ENCODE measurements at places on chromosomes 3 and 15.

DNA sequence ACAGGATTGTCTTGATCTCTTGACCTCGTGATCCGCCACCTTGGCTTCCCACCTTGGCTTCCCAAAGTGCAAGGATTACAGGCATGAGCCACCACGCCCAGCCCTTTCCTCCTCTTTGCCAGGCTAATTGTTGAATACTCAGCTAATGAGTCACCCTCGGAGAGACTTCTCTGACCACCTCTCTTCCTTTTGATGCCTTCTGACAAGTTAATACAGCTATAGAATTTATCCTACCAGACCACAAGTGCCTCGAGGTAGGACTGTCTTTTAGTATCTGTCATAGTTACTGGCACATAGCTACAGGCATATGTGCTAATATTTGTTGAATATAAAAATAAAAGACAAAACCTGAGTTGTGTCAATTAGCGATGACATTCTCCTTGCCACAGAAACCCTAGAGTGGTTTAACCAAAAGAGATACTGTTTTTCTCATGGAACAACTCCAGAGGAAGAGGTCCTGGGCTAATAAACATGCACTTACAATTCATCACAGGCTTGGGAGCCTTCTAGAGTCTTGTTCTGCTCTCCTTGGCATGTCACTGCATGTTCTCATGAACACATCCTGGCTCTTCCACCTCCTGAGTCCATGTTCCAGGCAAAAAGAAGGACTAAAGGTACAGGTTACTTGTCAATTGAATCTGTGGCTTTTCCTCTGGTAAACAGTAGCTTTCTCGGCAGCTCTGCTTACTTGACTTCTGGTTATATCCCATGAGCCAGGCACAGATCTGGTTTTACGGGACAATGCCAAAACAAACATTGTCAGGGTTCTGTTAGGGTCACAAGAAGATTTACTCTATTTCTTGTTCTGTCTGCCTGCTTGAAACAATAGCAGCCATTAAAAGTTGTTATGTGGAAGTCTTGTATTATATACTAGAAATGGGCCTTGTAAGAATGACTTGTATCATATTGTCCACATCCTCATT, 332.3 kb downstream of the THSD4 start:
- no peak for DNase-seq

GRCh38 chr3:18284716-18285115, 140.4 kb downstream of the SATB1 start:
- DNase-seq, result no peak

DNA sequence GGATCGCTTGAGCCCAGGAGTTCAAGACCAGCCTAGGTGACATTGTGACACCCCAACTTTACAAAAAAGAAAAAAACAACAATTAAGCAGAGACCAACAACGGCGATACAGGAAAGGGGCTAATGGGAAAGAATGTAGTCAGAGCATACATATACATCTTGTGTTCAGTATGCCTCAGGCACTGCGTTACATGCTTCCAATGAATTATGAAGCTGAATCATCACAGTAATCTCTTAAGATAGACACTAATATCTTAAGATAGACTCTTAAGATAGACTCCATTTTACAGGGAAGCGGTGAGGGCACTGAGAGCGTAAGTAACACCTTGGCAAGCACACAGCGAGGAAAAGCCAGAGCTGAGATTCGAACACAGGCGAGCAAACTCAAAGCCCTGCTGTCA, 6.1 kb upstream of the LDHAL6B start:
- no peak for DNase-seq

DNA sequence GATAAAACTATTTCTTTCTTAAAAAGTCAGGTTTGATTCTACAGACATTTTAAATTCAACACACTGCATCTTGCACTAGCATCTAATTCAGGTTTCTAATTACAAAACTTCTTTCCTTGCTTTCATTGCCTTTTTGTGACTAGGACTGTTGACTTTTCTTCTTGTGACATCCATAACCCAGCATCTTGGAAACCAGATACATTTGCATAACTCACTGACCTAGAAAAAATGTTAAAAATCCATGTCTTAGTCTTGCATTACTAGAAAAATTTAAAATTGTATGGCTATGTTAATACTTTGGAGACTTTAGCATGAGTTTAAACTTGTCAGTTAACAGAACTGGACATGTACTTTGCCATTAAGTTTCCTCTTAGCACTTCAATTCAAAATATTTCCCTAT, 72.7 kb downstream of the DTWD1 start:
- DNase-seq, result no peak

DNA sequence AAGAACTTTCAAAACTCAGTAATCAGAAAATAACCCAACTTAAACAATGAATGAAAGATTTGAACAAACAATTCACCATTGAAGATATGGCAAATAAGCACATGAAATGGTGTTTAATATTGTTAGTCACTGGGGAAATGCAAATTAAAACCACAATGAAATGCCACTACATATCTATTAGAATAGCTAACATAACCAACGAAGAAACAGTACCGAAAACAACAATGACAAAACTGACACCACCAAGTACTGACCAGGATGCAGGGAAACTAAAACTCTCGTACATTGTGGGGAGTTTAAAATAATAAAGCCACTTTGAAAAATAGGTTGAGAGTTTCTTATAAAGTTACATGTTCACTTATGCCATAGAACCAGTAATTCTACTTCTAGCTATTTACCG, 69.1 kb downstream of the KBTBD8 start:
- no peak for DNase-seq

GRCh38 chr15:83115831-83116565, 8.6 kb downstream of the TM6SF1 start:
- DNase-seq, result no peak

- no peak for DNase-seq
Measured at GRCh38 chr3:176755977-176756376, 441.3 kb downstream of the TBL1XR1 start.

- DNase-seq, result no peak
Measured at GRCh38 chr3:117358717-117359314, 649.2 kb downstream of the TUSC7 start.

- no peak for DNase-seq
Measured at GRCh38 chr3:146052791-146053310, 108.1 kb downstream of the PLOD2 start.

DNA sequence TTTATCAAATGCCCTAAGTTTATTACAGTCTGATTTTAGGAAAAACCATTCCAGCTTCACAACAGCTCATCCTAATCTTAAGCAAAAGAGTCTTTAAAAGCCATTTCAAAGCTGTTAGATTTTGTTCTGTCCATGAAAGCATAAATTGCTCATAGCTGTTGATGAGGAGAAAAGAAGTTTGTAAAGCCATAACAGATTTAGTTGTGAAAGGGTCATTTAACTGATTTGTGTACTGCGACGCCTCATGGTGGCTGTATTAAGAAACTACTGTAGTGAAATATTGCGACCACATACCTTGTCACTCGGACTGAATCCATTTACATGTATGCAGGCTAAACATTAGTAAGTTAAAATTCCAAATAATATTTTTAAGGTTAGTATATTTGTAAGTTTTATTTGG, 20.9 kb downstream of the BBX start:
- no peak for DNase-seq

DNA sequence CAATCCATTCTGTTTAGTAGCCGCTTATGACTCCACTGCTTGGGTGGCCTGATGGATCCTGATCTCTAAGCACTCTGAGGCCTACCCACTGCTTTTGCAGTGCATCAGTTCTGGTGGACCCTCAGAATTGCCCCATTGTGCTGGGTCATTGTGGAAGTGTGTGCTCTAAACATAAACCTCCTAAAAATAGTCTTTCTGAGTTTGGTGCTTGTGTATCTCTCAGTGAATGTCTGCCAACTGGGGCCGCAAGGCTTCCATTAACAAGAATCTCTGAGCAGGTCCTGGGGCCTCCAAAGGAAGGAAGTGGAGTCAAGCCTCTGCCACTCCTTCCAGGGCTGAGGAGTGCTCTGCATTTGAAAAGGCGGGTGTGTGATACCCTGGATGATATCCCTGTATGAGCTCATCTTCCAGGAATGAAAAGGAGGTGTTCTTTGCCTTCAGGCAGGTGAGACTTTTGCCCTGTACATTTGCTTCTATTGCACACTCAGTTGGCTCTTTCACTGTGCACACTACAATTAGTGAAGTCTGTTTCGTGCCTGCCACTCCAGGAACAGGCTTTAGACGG, 80.0 kb upstream of the CACNA2D3 start:
- DNase-seq, result no peak

DNA sequence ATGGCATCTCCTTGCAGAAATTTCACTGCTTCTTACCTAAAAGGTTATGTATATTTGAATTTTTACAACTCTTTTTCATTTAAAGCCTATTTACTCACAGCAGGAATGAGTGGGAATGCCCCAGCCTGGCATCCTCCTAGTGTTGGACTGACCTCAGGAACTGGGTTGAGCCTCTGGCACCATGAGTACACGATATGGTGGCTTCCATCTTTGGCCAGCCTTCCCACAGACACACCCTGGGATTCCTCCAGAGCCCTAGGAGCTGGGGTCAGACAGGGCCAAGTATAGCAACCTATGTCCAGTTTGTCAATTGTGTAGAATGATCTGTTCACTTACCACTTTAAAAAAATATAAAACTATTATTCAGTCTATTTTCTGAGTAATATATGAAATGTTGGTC, 57.2 kb upstream of the HEG1 start:
- no peak for DNase-seq

DNA sequence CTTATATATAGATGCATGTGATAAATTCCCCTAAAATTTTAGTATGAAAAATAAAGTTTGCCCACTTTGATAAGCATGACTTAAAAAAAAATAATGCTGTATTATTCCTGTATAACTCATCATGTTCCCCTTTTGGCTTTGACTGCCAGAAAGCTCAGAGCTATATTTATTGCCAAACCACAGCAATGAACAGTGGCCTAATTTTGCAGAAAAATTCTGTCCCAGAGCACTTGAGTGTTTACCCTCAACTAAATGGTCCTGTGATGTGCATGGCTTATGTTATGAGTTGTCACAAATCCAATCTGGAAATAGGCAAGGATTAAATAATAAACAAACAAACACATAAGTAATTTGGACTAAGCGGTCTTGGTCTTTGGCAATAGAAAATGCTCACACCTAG, 276.7 kb downstream of the SLC9A9 start:
- DNase-seq, result no peak

- DNase-seq, result no peak
Measured at GRCh38 chr15:58748040-58748851, 1.3 kb downstream of the ADAM10 start.

DNA sequence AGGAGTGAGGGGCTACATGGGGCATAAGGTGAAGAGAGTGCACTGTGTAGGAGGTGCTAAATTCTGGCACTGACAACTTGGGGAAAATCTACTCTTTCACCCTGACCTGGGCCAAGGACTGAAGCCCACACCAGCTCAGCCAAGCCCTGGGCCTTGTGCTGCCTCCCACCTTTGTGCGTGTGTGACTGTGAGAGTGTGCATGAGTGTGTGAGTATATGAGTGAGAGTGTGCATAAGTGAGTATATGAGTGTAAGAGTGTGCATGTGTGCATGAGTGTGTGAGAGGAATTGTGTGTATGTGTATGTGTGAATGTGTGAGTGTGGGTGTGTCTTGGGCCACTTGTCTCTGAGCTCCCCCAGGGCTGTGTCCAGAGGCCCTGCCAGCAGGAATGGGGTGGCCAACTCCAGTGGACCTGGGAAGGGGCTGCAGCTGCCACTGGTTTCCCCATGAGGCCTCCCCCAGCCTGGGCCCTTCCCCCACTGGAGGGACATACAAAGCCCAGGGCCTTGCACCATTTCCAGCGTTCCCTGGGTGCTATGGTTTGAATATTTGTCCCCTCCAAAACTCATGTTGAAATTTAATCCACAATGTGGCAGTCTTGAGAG, 15.2 kb downstream of the C3orf22 start:
- DNase-seq, result no peak

- DNase-seq, result no peak
Measured at GRCh38 chr15:62647843-62648505, 394.6 kb upstream of the TPM1 start.

- DNase-seq, result no peak
Measured at GRCh38 chr15:34578283-34578674, 5.2 kb downstream of the GOLGA8B start.

Measured in NCI-H1105 (cell line).